ENCODE measurements at places on chromosomes 2 and 18. TPM values are rescaled to one million over a fixed set of nuclear protein-coding genes. Genes with fewer than 3 reads are reported as not detected.

Gene GYPC
- 57.8 TPM for polyA plus RNA-seq

Gene B3GNT7
- polyA plus RNA-seq, result 2.0 TPM

Gene G6PC2
- polyA plus RNA-seq, result 0.09 TPM

Gene MRPS9
- 34.9 TPM for polyA plus RNA-seq

Gene PROKR1
- 0.05 TPM for polyA plus RNA-seq

Gene IL36G
- polyA plus RNA-seq, result 0.21 TPM

Gene SGPP2
- 2.3 TPM for polyA plus RNA-seq

Gene VWA3B
- polyA plus RNA-seq, result 3.0 TPM

Gene RBM43
- polyA plus RNA-seq, result 25.3 TPM

Gene SERPINB8
- polyA plus RNA-seq, result 2.9 TPM

Gene RHBDD1
- polyA plus RNA-seq, result 25.8 TPM

Gene UGT1A7
- polyA plus RNA-seq, result not detected

Gene PREB
- polyA plus RNA-seq, result 32.7 TPM

Gene POTEI
- 0.57 TPM for polyA plus RNA-seq

Gene EFHD1
- polyA plus RNA-seq, result 4.4 TPM

Gene CDCA7
- 92.3 TPM for polyA plus RNA-seq

Gene TSPYL6
- 0.08 TPM for polyA plus RNA-seq

Gene ICA1L
- polyA plus RNA-seq, result 10.7 TPM

Gene AGAP1
- polyA plus RNA-seq, result 19.2 TPM

Gene ABCB11
- 0.03 TPM for polyA plus RNA-seq

Gene LYPD6
- 11.9 TPM for polyA plus RNA-seq

Gene SEMA4C
- polyA plus RNA-seq, result 51.1 TPM

Gene ETAA1
- polyA plus RNA-seq, result 35.6 TPM

Gene PTGR3
- polyA plus RNA-seq, result 48.8 TPM

Gene CENPA
- polyA plus RNA-seq, result 9.8 TPM

Gene SNTG2
- polyA plus RNA-seq, result 0.85 TPM

Gene GRB14
- 66.2 TPM for polyA plus RNA-seq

Gene KATNAL2
- polyA plus RNA-seq, result 7.3 TPM

Gene STAT4
- polyA plus RNA-seq, result 11.0 TPM

Gene DSG2
- 37.7 TPM for polyA plus RNA-seq

Gene RGPD4
- not detected for polyA plus RNA-seq

Gene ABCG5
- polyA plus RNA-seq, result 0.33 TPM
